Bronchial epithelial cell (primary cell): ENCODE measurements at places on chromosomes 4 and X. TPM values are rescaled to one million over a fixed set of nuclear protein-coding genes. Genes with fewer than 3 reads are reported as not detected.

Gene NR0B1
- total RNA-seq: 0.26 TPM in 1 of 2 replicates, not detected in the other

Gene PTPN13
- 39.0 and 41.3 TPM in 2 replicates for total RNA-seq

Gene CLTRN
- total RNA-seq: 0.53 and 1.2 TPM in 2 replicates

Gene GRPR
- not detected in 2 replicates for total RNA-seq

Gene OTUD6A
- total RNA-seq: not detected in 2 replicates

Gene DDX53
- not detected in 2 replicates for total RNA-seq

Gene IL21
- total RNA-seq: not detected in 2 replicates

Gene ANKRD50
- total RNA-seq: 32.6 and 36.3 TPM in 2 replicates

Gene ZNF674
- total RNA-seq: 6.0 and 11.6 TPM in 2 replicates
